Caco-2 (cell line): ENCODE measurements at places on chromosomes 7 and 10.

DNA sequence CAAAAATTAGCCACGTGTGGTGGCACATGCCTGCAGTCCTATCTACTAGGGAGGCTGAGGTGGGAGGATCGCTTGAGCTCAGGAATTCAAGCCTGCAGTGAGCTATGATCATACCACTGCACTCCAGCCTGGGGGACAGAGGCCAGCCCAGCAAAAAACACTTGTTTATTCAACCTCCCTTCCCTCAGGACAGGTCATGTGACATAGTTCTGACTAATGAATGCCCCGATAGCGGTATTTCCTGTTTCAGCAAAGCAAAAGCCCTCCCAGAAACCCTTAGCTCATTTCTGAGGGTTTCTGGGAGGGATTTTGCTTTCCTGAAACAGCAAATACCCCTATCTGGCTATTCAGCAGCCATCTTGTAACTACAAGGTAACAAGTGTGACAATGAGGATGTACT lies 157.1 kb downstream of the GATA3 start:
- H3K27ac ChIP-seq, result no peak overlapping the region
- H3K4me3 ChIP-seq, result no peak overlapping the region
- no peaks in the 10 kb centered on the region for H3K36me3 ChIP-seq
- DNase-seq, result peak; percentile 14
- H3K27me3 ChIP-seq, result no peaks in the 10 kb centered on the region

DNA sequence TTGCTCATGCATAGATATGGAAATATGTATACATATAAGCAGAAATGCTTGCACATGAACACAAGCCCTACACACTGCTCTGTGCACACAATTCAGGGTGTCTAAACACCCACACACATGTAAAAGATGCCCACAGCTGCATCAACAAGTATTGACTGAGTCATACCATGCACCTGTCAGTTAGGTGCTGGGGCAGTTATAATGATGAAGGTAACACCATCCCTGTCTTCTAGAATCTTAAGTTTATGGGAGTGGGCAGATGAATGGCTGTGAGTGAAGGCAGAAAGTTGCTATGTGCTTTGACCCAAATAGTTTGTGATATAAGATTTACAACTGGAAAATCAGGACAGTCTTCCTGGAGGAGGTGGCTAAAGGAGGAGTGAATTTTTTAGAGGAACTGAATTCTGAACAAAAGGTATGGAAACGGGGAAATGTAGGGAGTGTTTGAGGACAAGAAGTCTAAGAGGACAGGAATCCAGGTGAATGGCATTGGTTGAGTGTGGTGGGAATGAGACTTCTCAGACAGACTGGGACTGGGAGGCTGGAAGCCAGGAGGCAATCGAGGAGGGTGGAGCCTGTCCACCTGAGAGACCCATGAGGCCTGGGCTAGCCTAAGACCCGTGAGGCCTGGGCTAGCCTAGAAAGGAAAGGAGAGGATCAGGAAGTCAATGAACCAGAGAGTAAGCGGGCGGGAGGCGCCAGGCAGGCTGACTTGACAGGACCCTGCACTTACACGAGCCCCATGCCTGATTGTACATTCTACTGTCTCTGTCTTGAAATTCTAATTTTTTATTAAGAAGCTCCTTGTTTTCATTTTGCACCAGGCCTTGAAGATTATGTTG lies 20.7 kb downstream of the POLL start:
- no peak for DNase-seq
- peaks cover 6% of the 10 kb centered on the region; the same call in 1 of the 2 replicates for H3K4me1 ChIP-seq
- H3K36me3 ChIP-seq, result no peaks in the 10 kb centered on the region
- no peaks in the 10 kb centered on the region for H3K27me3 ChIP-seq

DNA sequence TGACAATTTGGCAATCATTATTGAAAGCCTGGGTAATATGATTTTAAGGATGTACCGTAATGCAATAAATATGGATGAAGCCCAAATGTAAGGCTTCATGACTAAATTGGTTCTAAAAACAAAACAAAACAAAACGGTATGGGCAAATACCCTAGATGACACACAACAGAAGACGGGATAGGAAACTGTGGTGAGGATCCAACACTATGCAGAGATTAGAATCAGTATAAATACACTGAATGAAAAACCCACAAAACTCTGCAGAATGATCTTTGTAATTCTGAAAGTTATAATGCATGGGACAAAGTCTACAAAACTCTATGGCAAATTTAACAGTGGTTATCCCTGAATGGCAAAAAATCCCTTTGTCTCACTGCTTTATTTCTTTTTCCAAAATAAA lies 57.6 kb downstream of the MALSU1 start:
- no peak overlapping the region for H3K4me3 ChIP-seq
- H3K27ac ChIP-seq, result peak overlapping the region; percentile 50
- H3K4me1 ChIP-seq, result peaks cover 20% of the 10 kb centered on the region

GRCh38 chr7:12769444-12769843 lies 82.0 kb downstream of the ARL4A start:
- H3K36me3 ChIP-seq, result no peaks in the 10 kb centered on the region
- no peak overlapping the region for H3K27ac ChIP-seq
- H3K27me3 ChIP-seq, result no peaks in the 10 kb centered on the region
- DNase-seq, result no peak
- no peak overlapping the region for H3K4me3 ChIP-seq

DNA sequence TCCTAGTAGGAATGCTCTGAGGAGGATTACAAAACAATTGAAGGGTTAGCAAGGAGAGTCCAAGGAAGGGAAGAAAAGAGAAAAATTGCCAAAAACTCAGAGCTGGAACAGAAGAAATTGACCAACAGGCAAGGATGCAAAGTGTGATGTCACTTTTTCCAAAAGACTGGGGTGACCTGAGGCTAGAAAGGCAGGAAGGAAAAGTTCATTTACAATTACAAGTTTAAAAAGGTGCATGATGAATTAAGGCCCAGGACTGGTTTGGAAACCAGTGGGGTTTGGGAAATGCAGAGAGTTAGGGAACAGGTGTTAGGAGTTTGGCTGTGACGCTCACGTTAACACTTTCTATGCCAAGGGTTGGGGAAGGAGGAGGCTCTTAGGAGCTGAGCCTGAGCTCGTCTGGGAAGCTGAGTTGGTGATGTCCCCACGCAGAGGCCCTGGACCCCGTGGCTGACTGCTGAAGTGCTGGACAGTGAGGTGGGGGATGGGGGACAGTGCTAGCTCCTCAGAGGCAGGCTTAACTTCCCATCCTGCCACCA lies 92.6 kb upstream of the PODXL start:
- DNase-seq, result peak; percentile 70
- H3K4me1 ChIP-seq, result peaks cover 67% of the 10 kb centered on the region
- no peaks in the 10 kb centered on the region for H3K36me3 ChIP-seq
- no peaks in the 10 kb centered on the region for H3K27me3 ChIP-seq

DNA sequence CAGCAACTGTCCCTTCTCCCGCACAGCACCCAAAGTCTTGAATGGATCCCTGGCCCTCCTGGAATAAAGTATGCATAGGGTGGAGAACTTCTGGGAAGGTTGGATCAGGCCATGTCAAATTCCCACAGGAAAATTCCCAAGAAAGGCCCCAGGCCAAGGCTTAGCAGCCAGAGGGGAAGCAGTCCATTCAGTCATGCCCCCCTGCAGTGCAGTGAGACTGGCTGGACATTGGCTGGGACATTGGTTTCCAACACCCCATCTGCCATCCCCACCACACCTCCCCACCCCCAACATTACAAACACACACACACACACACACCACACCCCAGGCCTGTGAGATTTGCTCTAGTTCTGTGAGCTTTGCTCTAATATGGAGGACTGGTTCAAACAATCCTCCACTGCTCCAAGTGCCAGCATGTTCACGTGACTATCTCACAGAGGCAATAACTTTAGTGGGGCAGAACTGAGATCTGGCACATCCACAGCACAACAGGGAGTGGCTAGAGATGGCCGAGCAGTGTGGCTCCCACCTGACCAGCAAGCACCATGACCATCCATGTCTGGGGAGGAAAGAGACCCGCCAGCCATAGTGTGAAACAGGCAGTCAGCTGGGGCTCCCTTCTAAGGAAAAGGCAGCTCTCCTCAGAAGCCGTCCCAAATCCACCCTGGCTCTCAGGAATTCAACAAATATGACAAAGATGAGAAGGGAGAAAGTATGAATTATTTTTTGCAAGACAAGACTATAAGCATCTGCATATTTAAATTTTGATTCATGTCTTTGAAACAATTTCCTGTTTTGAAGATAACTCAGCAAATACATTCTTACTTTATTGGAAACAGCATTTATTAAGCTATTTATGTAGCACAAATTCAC lies 6.7 kb upstream of the FAM170B start:
- H3K4me3 ChIP-seq, result no peak overlapping the region
- H3K27ac ChIP-seq, result no peak overlapping the region
- no peaks in the 10 kb centered on the region for H3K4me1 ChIP-seq
- H3K27me3 ChIP-seq, result 0 out of 2 replicates have a peak, but pooled peaks cover 1% of the 10 kb centered on the region

- H3K4me3 ChIP-seq, result no peak overlapping the region
- no peak overlapping the region for H3K27ac ChIP-seq
- H3K27me3 ChIP-seq, result no peaks in the 10 kb centered on the region
- no peaks in the 10 kb centered on the region for H3K36me3 ChIP-seq
- no peak for DNase-seq
Observed at GRCh38 chr7:151389768-151390597, 19.9 kb downstream of the WDR86 start.

DNA sequence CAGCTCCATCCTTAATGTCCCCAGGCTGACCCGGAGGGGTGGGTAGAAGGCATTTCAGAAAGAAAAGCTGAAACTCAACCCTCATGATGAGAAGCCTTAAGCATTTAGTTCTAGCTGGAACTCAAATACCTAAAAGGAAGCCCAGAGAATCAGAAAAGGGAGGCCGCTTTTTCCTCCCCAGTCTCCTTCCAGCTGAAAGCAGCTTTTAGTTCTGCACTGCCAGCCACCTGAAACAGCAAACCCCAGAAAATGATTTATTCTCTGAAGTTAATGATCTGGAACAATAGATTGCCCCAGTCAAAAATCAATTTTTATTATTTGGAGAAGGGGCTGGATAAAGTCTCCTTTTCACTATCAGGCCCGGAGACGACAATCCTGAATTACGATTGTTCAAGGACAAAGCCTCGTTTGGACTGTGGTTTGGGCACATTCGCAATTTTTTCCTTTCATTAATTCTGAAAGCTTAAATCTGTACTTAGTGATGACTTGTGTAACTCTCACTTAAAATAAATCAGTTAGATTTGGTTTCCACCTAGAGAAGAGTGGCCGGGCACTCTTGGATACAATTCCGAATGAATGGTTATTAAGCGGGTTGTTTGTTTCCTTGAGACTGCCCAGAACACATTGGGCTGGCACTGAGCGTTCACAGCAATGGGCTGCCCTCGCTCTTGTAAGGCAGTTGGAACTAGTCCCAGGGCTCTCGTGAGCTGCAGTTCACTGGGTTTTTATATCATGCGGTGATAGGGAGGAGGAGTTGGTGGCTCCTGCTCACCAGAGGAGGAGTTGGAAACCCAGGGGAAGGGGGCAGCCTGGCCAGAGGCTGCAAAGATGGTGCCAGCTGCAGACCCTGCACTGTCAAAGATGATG lies 262.2 kb downstream of the CCSER2 start:
- no peaks in the 10 kb centered on the region; the same call in 1 of the 2 replicates for H3K27me3 ChIP-seq
- no peak overlapping the region for H3K27ac ChIP-seq
- H3K4me3 ChIP-seq, result no peak overlapping the region
- no peaks in the 10 kb centered on the region for H3K4me1 ChIP-seq

DNA sequence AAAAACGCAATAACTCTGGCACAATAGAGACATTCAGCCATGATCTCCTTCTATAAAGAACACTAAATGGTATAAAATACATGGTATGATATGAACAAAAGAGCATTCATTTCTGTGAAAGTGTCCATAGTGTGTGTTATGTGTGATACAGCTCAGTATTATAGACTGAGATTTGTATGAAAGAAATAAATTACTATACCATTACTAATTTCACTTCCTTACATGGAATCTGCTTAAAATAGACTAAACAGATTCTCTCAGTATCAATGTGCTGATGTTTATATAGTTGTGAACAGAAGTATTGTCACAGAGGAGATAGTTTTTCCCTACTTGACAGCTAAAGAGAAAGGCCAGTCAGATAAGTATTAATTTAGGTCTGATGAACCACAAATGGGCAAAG lies 10.8 kb downstream of the SEMA3A start:
- H3K4me3 ChIP-seq, result no peak overlapping the region
- H3K4me1 ChIP-seq, result peaks cover 23% of the 10 kb centered on the region
- H3K27me3 ChIP-seq, result no peaks in the 10 kb centered on the region
- DNase-seq, result no peak
